ENCODE measurements at places on chromosomes 1 and 21. TPM values are rescaled to one million over a fixed set of nuclear protein-coding genes. Genes with fewer than 3 reads are reported as not detected.

Gene ANKRD35
- total RNA-seq: not detected

Gene IL6R
- total RNA-seq: 1.3 TPM

Gene RNU1-1
- total RNA-seq: 1,438 TPM

Gene LAMC2
- 13.8 TPM for total RNA-seq

- DNase-seq: peak; percentile 54
Measured at GRCh38 chr1:22206551-22207125, 63.7 kb upstream of the WNT4 start.

- DNase-seq: no peak
Measured at GRCh38 chr1:87182611-87183010, 146.1 kb upstream of the LMO4 start.

DNA sequence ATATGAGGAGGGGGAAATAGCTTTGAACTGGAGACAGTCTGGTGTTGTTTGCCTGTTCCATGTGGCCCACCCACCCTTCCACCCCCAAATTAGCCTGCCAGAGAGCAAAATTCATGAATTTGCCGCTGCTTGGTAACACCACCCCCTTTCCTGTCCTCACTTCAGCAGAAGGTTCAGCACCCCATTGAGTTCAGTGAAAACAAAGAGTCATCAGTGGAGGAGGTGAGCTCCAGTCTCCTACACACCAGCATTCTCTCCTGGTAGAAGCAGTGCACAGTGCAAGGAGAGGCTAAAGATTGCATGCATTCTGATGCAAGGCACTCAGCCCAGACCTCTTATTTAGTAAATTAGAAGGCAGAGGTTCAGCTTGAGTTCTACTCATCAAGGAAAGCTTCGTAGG lies 99.7 kb upstream of the DYNLT5 start:
- no peak for DNase-seq

DNA sequence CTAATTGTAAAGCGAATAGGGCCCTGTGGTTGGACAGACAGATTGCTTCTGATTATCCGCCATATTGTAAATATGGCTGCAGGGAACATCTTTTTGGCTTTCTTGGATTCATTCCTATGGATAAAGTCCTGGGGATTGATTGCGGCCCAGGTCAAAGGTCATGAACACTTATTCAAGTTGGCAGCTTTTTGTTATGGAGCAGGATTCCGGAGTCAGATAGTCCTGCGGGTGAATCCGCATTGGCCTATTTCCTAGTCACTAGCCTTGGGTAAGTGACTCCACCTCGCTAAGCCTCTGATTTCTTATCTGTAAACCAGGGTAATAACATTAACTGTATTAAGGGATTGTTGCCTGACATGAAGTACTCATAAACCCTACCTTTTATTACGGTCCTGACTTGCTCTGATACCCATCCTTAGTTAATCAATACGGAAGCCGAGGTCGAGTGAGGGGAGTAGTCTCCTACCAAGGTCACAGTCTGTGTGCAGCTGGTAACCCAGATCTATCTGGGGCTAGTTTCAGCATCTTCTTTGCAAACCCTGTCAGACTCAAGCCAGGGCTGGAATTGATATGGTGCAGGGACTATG lies 31.7 kb downstream of the EDN2 start:
- no peak for DNase-seq

GRCh38 chr1:15931401-15931800 lies 44.5 kb downstream of the ZBTB17 start:
- no peak for DNase-seq

DNA sequence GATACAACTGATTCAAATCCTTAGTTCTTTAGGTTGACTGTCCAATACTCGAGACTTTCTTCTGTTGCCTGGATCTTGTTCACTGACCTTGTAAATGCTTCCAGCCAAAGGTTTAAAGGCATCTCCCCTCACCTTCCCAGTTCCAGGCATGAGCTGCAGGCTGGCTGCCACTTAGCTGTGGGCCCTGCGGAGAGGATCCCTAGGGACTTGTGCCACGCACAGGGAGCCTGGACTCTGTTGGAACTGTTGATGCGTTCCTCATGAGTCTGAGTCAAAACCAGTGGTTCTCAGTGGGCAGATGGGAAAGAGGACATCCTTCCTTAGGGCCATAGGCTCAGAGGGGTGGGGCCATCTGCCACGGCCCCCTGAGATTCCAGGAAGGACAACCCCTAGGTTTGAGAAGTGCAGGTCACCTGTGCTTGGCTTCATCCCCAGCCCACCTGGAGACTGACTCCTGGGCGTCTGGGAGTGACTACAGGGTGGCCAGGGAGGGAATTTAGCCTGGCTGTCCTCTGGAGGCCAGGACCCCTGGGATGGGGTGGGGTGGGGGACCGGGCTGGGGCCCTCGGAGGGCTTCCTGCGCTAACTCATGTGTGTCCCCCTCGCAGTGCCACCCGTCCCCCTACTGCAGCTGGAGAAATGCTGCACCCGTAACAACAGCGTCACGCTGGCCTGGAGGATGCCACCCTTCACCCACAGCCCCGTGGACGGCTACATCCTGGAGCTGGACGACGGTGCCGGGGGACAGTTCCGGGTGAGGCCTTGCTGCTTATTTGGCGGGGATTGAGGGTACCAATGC lies 37.6 kb upstream of the GNPAT start:
- DNase-seq: no peak

GRCh38 chr1:109184687-109185086 lies 29.0 kb upstream of the SARS1 start:
- DNase-seq: no peak

DNA sequence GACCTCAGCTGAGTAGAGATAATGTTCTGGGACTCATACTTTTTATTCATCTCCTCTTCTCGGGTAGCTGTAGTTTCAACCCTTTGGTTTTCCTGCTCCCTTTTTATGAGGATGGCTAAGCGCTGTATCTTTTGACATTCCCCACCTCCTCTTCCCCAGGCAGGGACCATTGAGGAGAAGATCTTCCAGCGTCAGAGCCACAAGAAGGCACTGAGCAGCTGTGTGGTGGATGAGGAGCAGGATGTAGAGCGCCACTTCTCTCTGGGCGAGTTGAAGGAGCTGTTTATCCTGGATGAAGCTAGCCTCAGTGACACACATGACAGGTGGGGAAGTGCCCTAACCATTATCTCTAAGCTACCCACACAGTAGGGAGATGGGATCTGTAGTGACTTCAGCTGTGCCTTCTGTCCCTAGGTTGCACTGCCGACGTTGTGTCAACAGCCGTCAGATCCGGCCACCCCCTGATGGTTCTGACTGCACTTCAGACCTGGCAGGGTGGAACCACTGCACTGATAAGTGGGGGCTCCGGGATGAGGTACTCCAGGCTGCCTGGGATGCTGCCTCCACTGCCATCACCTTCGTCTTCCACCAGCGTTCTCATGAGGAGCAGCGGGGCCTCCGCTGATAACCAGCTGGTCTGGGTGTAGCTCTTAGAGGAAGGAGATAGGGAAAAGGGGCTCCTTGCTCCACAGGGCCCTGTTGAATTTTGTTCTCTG lies 25.6 kb downstream of the LRRC41 start:
- DNase-seq: no peak

DNA sequence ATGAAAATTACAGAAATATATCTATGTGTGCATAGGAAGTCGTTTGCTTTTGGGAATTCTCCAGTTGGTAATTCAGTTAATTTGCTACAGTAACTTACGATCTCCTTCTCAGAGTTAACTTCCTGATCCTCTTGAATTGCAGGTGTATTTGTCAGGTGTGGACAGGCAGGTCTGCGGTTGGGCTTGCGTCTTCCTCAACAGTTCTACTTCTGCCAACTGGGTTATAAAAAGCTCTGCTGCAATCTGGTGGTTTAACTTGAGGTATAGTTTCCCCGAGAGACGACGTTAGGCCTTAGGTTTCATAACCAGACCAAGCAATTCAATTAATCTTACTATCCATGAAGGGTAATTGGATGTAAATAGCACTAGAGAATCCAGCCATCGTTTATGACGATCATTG lies 88.2 kb downstream of the GABPA start:
- no peak for DNase-seq

GRCh38 chr21:23939369-23940065 lies 1667.8 kb downstream of the MRPL39 start:
- DNase-seq: no peak

DNA sequence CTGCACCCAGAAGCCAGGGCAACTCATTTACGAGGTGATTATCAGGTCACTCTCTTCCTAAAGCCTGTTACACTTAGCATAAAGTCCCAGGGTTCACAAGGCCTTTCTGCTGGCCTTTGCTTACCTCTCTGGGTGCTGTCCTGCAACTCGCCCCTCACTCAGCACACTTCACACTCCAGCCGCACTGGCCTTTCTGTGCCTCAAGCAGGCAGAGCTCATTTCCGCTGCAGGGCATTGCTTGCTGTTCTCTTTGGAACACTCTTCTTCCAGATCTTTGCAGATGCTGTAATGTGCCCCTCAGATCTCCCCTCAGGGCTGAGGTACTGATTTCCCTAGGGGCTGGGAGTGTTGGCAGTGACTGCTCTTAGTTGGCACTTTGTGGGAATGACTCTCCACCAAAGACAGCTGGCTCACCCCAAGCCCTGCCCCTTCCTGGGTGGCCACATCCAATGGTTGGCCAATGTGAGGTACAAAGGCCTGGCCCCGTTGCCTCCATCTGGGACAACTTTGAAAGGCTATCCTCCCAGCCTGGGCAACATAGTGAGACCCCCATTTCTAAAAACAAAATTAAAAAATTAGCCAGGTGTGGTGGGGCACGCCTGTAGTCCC lies 50.8 kb upstream of the SSBP3 start:
- DNase-seq: peak; percentile 59

Data from chondrocyte (in vitro differentiated cells).